Adrenal gland (tissue), 19 donors: ENCODE measurements at places on chromosomes 11 and 22. TPM values are rescaled to one million over a fixed set of nuclear protein-coding genes. Genes with fewer than 3 reads are reported as not detected.

CARD18 gene
- total RNA-seq: not detected

- no peak overlapping the region for H3K4me3 ChIP-seq
- H3K36me3 ChIP-seq: no peaks in the 10 kb centered on the region
- H3K4me1 ChIP-seq: peaks cover 25% of the 10 kb centered on the region
- no peak overlapping the region for H3K27ac ChIP-seq
Measured at GRCh38 chr11:3939211-3939610, 83.7 kb downstream of the STIM1 start.

GRCh38 chr22:39661842-39662685, 91.5 kb downstream of the CACNA1I start:
- H3K27me3 ChIP-seq: peaks cover 38% of the 10 kb centered on the region
- no peaks in the 10 kb centered on the region for H3K36me3 ChIP-seq

MRPL11 gene
- total RNA-seq: 31.5 TPM

GRCh38 chr11:118918128-118918685, 7.5 kb downstream of the BCL9L start:
- H3K4me1 ChIP-seq: peaks cover 98% of the 10 kb centered on the region
- peak; percentile 75 for DNase-seq
- peak overlapping the region; percentile 92 for H3K27ac ChIP-seq
- H3K4me3 ChIP-seq: no peak overlapping the region

GRCh38 chr11:94100253-94100652, 28.4 kb upstream of the PANX1 start:
- no peak overlapping the region for H3K4me3 ChIP-seq
- H3K4me1 ChIP-seq: no peaks in the 10 kb centered on the region
- H3K27ac ChIP-seq: no peak overlapping the region
- no peaks in the 10 kb centered on the region for H3K27me3 ChIP-seq
- DNase-seq: no peak

EMID1 gene
- total RNA-seq: 42.8 TPM

OR52H1 gene
- not detected for total RNA-seq

FAM89B gene
- 51.7 TPM for total RNA-seq

GRCh38 chr11:17639091-17639490, 80.3 kb upstream of the MYOD1 start:
- H3K36me3 ChIP-seq: no peaks in the 10 kb centered on the region
- no peaks in the 10 kb centered on the region for H3K4me1 ChIP-seq
- no peak overlapping the region for H3K27ac ChIP-seq
- no peaks in the 10 kb centered on the region for H3K27me3 ChIP-seq
- no peak for DNase-seq
- H3K4me3 ChIP-seq: no peak overlapping the region

DNA sequence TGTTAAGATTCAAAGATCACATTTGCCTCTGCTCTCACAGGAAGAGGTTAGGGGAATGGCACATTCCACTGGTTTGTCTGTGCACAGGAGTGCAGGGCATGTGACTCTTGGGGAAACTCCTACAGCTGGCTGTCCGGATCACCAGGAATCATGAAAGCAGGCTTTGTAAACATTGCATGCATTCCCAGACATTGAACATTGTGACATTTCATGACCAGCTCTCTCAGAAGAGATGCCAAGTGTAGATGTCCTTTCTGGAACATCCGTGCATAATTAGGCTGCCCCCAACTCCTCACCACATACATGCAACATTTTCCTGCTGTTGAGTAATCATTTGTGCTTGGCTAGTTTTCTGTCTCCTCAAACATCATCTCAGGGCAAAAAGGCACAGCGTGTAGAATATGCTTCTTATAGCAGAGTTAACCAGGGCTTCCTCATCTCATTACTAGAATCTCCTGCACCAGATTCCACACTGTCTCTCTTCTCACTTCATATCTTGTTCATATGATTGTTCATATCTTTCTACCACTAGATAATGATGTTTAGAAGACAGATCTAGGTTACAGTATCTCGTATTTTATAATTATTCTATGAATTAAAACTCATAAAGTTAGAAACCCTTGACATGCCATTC, 694.7 kb downstream of the NTM start:
- no peak for DNase-seq
- H3K4me1 ChIP-seq: no peaks in the 10 kb centered on the region
- no peaks in the 10 kb centered on the region for H3K27me3 ChIP-seq
- no peak overlapping the region for H3K27ac ChIP-seq
- H3K36me3 ChIP-seq: no peaks in the 10 kb centered on the region

FERMT3 gene
- total RNA-seq: 3.2 TPM

GRCh38 chr22:36891646-36892045, 21.8 kb upstream of the CSF2RB start:
- no peak overlapping the region for H3K27ac ChIP-seq
- no peaks in the 10 kb centered on the region for H3K4me1 ChIP-seq
- H3K4me3 ChIP-seq: no peak overlapping the region
- no peaks in the 10 kb centered on the region for H3K36me3 ChIP-seq

CNGA4 gene
- not detected for total RNA-seq

SLC37A2 gene
- total RNA-seq: 134 TPM

DNA sequence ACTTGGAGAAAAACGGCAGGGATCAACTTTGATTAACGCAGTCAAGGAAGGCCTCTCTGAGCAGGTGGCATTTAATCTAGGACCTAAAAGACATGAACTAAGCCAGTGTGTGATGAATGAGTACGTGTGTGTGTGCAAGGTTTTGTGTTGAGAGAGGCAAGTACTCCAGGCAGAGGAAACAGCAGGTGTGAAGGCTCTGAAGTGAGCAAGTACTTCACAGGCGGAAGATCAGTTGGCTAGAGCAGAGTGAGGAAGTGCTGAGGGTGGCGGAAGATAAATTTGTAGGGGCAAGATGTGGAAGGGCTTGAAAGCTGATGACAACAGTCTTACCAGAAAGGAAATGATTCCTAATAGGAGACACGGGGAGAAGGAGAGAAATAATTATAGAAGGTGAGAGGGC, 6.8 kb downstream of the APIP start:
- DNase-seq: no peak
- no peaks in the 10 kb centered on the region for H3K36me3 ChIP-seq
- no peak overlapping the region for H3K27ac ChIP-seq
- no peak overlapping the region for H3K4me3 ChIP-seq

DNA sequence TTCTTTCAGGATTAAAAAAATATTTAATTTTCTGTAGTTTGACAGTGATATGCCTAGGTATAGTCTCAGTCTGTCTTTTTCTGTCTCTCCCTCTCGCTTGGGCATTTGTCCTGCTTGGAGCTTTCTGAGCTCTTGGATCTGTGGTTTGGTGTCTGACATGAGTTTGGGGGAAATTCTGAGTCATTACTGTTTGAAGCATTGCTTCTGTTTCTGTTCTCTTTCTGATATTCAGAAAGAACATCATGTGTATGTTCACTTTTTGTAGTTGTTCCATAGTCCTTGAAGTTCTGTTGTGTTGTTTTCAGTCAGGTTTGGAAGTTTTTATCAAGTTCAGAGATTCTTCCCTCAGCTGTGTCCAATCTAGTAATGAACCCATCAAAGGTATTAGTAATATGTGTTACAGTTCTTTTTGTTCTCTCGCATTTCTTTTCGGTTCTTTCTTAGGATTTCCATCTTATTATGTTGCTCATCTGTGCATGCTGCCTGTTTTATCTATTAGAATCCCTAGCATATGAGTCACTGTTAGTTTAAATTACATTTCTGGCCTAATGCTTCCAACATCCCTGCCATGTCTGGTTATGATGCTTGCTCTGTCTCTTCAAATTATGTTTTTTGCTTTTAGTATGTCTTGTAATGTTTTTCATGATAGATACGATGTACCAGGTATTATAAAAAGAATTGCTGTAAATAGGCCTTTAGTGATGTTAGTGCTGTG, 48.4 kb downstream of the DDX10 start:
- H3K4me1 ChIP-seq: no peaks in the 10 kb centered on the region
- H3K36me3 ChIP-seq: no peaks in the 10 kb centered on the region
- H3K4me3 ChIP-seq: no peak overlapping the region
- no peak for DNase-seq

DNA sequence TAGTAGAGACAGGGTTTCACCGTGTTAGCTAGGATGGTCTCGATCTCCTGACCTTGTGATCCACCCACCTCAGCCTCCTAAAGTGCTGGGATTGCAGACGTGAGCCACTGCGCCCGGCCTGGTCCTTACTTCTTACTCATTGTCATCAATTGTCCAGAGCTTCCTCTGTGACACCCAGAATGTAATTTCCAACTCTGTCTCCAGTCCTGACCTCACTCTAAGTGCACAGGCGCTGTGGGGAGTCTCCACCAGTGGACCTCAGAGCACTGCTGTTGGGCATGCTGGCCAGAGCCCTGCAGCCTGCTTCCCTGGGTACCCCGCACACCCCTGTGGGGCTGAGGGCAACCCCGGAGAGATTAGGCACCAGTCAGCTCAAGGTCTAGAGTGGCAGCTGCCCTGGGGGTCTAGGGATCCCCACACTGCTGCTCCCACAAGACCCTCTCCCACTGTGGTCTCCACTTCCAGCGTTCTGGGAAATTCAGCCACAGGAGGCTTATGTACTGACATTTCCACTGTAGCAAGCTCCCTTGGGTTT, 1140.3 kb downstream of the TBC1D22A start:
- H3K27me3 ChIP-seq: no peaks in the 10 kb centered on the region
- no peak overlapping the region for H3K27ac ChIP-seq
- DNase-seq: no peak
- H3K36me3 ChIP-seq: no peaks in the 10 kb centered on the region

NUP98 gene
- 53.2 TPM for total RNA-seq

DNA sequence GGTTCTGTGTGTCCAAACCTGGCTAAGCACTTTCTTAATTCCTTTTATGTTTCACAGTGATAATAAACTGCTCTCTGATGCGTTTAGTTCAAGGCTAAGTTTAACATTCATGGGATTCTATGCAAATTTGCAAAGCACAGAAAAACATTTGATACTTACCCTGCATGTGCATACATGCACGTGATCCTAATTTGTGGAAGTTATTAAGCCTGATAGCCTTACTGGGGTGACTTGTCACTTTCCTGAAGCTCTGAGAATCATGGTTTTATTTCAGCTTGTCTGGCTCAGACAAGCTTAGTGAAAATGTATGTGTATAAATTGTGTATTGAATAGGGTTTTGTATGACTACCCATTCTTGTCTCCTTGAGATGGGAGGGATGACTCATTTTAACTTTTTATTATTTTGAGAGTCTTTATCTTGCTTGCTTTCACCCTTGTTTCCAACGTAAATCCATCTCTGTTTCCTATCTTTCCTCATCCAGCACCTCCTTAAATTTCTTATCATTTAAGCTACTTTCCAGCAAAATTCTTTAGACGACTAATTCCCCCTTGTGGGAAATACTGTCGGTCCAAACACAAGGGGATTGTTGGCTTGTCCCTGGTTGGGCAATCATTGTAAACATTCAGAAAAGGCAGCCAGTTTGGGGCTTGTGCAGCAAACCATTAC, 167.1 kb downstream of the C11orf91 start:
- H3K27me3 ChIP-seq: no peaks in the 10 kb centered on the region
- H3K36me3 ChIP-seq: no peaks in the 10 kb centered on the region

DNA sequence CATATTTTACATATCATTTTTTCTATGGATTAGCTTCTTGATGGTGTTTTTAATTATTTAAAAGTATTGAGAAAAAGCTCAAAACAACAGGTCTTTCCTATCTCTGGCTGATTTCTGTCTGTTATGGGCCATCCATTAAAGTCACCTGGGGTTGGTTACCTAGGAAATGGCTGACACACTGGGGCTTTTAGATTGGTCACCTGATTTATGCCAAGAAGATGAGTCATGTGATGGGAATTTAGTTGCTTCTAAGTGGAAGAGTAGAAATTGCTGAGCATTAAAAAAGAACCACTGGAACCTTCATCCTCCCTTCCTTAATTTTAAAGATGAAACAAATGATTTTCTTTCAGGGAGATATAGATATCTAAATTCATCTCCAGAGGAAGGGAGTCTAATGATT, 48.8 kb upstream of the LARGE1 start:
- peaks cover 6% of the 10 kb centered on the region for H3K27me3 ChIP-seq
- H3K27ac ChIP-seq: no peak overlapping the region
- H3K36me3 ChIP-seq: no peaks in the 10 kb centered on the region
- H3K4me1 ChIP-seq: no peaks in the 10 kb centered on the region
- no peak for DNase-seq
- H3K4me3 ChIP-seq: no peak overlapping the region

GRCh38 chr11:22795914-22796313, 33.7 kb downstream of the SVIP start:
- no peaks in the 10 kb centered on the region for H3K27me3 ChIP-seq
- no peak overlapping the region for H3K4me3 ChIP-seq
- DNase-seq: no peak
- H3K27ac ChIP-seq: no peak overlapping the region

APLNR gene
- 3.7 TPM for total RNA-seq

SYCE3 gene
- total RNA-seq: not detected
